CD4-positive, alpha-beta T cell (primary cell): ENCODE measurements at places on chromosomes 4 and X.

- no peak overlapping the region for H3K27ac ChIP-seq
- no peaks in the 10 kb centered on the region for H3K36me3 ChIP-seq
- H3K27me3 ChIP-seq = no peaks in the 10 kb centered on the region
- no peak for DNase-seq
- H3K4me1 ChIP-seq = peaks cover 6% of the 10 kb centered on the region
- H3K4me3 ChIP-seq = no peak overlapping the region
These were observed 34.0 kb upstream of the ENPP6 start for GRCh38 chr4:184251670-184251980.

GRCh38 chr4:99608417-99608816, 33.8 kb downstream of the MTTP start:
- H3K36me3 ChIP-seq = no peaks in the 10 kb centered on the region
- H3K4me1 ChIP-seq = no peaks in the 10 kb centered on the region
- H3K4me3 ChIP-seq = no peak overlapping the region
- H3K27ac ChIP-seq = no peak overlapping the region

GRCh38 chr4:4651811-4652755, 110.2 kb upstream of the STX18 start:
- no peak overlapping the region for H3K4me3 ChIP-seq
- no peaks in the 10 kb centered on the region for H3K36me3 ChIP-seq
- no peak overlapping the region for H3K27ac ChIP-seq
- DNase-seq = no peak
- no peaks in the 10 kb centered on the region for H3K4me1 ChIP-seq

DNA sequence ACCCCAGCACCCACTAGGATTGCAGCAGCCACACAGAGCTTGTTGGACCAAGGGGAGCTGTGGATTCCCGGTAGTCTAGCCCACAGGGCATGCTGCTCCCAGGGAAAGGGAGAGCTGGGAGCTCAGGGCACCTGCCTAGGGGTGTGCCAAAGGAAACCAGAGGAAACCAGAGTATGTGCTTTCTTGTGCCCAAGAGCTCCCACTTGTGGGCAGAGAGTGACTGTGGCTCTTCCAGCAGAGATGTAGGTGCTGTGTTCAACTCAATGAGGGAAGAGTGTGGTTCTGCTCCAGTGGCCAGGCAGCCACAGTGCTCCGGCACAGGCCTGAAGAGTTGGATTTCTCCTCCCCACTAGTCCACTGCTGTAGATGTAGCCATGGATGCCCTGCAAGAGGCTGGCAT, 1050.0 kb upstream of the INTU start:
- no peaks in the 10 kb centered on the region for H3K27me3 ChIP-seq
- no peaks in the 10 kb centered on the region for H3K4me1 ChIP-seq
- DNase-seq = no peak
- H3K36me3 ChIP-seq = no peaks in the 10 kb centered on the region
- H3K4me3 ChIP-seq = no peak overlapping the region

- H3K27me3 ChIP-seq = no peaks in the 10 kb centered on the region
- H3K4me1 ChIP-seq = no peaks in the 10 kb centered on the region
- H3K36me3 ChIP-seq = no peaks in the 10 kb centered on the region
- no peak overlapping the region for H3K27ac ChIP-seq
These were observed 187.7 kb downstream of the UNC5C start for GRCh38 chr4:95360906-95361695.

DNA sequence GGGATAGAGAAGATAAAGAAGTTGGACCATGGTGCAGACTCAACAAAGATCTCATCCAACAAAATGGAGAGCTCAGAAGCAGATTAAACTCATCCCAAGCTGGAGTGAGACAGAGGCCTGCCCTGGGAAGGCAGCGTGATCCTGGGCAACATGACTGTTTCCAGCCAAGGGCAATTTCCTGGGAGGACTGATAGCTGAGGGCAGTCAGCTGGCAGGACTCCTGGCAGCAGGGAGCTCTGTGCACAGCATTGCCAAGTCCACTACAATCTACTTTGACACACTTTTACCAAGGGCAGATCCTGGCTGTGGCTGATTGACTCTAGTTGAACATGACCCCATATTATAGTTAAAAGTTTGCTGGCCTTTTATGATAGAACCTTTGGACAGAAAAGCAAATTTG, 357.3 kb upstream of the RASGEF1B start:
- H3K4me1 ChIP-seq = no peaks in the 10 kb centered on the region
- no peaks in the 10 kb centered on the region for H3K36me3 ChIP-seq
- no peak overlapping the region for H3K27ac ChIP-seq
- DNase-seq = no peak

- no peak overlapping the region for H3K27ac ChIP-seq
- H3K4me1 ChIP-seq = no peaks in the 10 kb centered on the region
- no peaks in the 10 kb centered on the region for H3K36me3 ChIP-seq
- H3K4me3 ChIP-seq = no peak overlapping the region
- no peaks in the 10 kb centered on the region for H3K27me3 ChIP-seq
These were observed 39.0 kb upstream of the HGFAC start for GRCh38 chr4:3402491-3403347.

- H3K4me1 ChIP-seq = no peaks in the 10 kb centered on the region
- no peaks in the 10 kb centered on the region for H3K27me3 ChIP-seq
- H3K27ac ChIP-seq = peak overlapping the region; percentile 35
- no peaks in the 10 kb centered on the region for H3K36me3 ChIP-seq
- no peak overlapping the region for H3K4me3 ChIP-seq
These were observed 202.7 kb downstream of the OR13H1 start for GRCh38 chrX:131746491-131746968.

GRCh38 chr4:61596606-61597340, 396.6 kb downstream of the ADGRL3 start:
- H3K36me3 ChIP-seq = no peaks in the 10 kb centered on the region
- no peak overlapping the region for H3K4me3 ChIP-seq
- no peak for DNase-seq
- H3K27me3 ChIP-seq = no peaks in the 10 kb centered on the region

GRCh38 chrX:103279624-103280023, 3.1 kb upstream of the TCEAL5 start:
- no peak overlapping the region for H3K4me3 ChIP-seq
- H3K27ac ChIP-seq = no peak overlapping the region
- H3K4me1 ChIP-seq = peaks cover 6% of the 10 kb centered on the region
- H3K36me3 ChIP-seq = no peaks in the 10 kb centered on the region
- peaks cover 29% of the 10 kb centered on the region for H3K27me3 ChIP-seq

DNA sequence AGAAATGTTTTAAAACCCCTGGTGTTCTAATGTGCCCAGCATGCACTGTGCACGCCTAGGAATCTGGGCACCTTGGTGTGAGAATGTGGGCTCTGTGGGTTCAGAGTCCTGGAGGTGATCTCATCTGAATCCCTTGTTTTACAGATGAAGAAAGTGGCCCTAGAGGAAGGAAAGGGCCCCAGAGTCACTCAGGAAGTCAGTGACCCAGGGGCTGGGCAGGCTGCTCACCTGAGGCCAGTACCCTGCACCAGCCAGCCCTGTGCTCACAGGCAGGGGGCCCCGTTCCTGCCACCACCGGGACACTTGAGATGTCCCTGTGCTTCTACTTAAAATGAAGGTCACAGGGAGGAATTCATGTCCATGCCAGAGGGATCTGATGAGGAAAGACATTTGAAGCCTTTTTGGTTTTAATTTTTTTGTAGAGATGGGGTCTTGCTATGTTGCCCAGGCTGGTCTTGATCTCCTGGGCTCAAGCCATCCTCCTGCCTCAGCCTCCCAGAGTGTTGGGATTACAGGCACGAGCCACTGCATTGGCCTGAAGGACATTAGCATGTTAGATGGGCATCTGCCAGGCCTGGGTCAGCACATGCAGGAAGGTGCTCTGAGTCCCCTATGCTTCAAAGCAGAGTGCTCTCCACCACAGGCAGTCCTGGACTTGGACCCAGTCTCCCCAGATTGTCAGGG, 7.4 kb upstream of the S100P start:
- no peaks in the 10 kb centered on the region for H3K27me3 ChIP-seq
- H3K4me3 ChIP-seq = no peak overlapping the region
- peaks cover 67% of the 10 kb centered on the region for H3K4me1 ChIP-seq

DNA sequence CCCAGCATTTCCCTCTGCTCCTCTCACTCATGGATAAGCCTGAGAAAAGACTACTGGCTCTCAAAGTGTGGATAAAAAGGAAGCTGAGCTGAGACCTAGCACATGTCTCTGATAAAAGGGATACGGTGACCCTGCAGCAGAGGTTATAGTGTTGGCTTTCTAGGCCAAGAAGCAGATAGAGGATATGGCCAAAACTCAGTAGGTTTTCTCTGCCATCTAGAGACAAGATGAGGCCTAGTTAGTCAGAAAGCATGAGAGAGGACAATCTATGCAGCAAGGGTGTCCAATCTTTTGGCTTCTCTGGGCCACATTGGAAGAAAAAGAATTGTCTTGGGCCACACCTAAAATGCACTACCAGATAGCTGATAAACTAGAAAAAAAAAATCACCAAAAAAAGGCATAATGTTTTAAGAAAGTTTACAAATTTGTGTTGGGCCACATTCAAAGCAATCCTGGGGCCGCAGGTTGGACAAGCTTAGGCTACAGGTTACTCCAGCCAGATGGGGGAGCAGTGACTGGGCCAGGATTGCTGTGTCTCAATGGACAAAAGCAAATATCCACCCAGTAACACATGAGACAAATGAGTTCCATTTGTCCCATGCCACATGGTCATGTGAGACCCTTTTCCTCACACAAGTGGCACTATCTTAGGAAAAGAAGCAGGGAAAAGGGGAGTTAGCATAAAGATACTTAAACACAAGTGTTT, 411.4 kb downstream of the INPP4B start:
- no peaks in the 10 kb centered on the region for H3K4me1 ChIP-seq
- H3K27ac ChIP-seq = no peak overlapping the region
- H3K36me3 ChIP-seq = no peaks in the 10 kb centered on the region
- no peaks in the 10 kb centered on the region for H3K27me3 ChIP-seq

GRCh38 chrX:70044541-70045245, 5.0 kb downstream of the AWAT2 start:
- no peak overlapping the region for H3K4me3 ChIP-seq
- no peaks in the 10 kb centered on the region for H3K4me1 ChIP-seq
- no peaks in the 10 kb centered on the region for H3K36me3 ChIP-seq
- no peaks in the 10 kb centered on the region for H3K27me3 ChIP-seq
- no peak overlapping the region for H3K27ac ChIP-seq

DNA sequence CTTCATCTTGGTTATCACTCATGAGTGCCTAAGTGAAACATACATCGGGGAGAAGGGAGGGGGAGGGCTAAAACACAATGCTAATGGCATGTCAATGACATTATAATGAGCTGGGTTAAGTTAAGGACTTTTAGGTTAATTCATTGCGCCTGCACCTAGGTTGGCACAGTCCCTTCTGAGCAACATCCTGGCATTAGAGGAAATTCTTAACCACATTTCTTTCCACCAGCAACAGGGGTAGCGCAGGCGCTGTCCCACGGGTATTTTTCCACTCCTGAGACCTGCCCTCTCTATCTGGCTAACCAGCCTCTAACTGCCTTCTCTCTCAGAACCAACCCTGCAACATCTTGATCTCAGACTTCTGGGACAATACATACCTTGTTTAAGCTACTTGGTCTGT, 39.0 kb upstream of the PROM1 start:
- H3K27ac ChIP-seq = no peak overlapping the region
- H3K4me3 ChIP-seq = no peak overlapping the region
- peaks cover 18% of the 10 kb centered on the region for H3K4me1 ChIP-seq

DNA sequence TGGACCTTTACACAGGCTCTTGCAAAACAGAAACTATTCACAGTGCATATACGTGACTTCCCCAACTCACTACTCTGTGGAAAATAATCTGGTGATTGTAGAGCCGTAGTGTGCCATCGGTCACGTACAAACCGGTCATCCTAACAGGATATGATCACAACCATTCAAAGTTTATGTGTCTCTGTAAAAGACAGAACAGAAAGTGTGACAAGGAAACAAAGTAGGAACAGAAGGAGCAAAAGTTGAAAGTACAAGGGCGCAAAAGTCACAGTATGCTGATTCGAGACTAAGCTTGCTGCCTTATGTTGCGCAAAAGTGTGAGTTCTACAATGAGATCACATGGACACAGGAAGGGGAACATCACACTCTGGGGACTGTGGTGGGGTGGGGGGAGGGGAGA, 18.6 kb downstream of the MEPE start:
- peak; percentile 50 for DNase-seq
- no peaks in the 10 kb centered on the region for H3K4me1 ChIP-seq
- H3K36me3 ChIP-seq = no peaks in the 10 kb centered on the region
- H3K27ac ChIP-seq = no peak overlapping the region
- H3K4me3 ChIP-seq = no peak overlapping the region

GRCh38 chr4:133559987-133560386, 410.9 kb downstream of the PCDH10 start:
- H3K4me1 ChIP-seq = no peaks in the 10 kb centered on the region
- no peaks in the 10 kb centered on the region for H3K27me3 ChIP-seq
- no peak for DNase-seq
- no peak overlapping the region for H3K27ac ChIP-seq
- H3K36me3 ChIP-seq = no peaks in the 10 kb centered on the region

DNA sequence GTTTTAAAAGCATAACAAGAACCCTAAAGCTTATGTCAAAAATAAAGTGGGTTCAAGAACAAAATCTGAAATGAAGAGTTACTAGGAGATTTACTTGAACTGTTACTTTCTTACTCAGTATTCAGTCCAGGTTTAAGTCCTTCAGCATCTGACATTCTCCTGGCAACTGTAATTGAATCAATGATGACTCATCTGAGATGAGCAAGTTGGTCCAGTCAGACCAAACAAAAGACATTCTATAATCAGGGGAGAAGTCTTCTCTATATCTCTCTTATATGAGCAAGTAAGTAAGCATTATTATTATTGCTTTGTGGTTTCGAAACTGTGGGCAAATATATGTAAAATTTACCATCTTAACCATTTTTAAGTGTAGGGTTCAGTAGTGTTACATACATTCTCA, 34.6 kb downstream of the MAP9 start:
- DNase-seq = no peak
- H3K4me1 ChIP-seq = no peaks in the 10 kb centered on the region
- no peak overlapping the region for H3K4me3 ChIP-seq
- H3K27me3 ChIP-seq = no peaks in the 10 kb centered on the region
- no peaks in the 10 kb centered on the region for H3K36me3 ChIP-seq
- H3K27ac ChIP-seq = no peak overlapping the region

DNA sequence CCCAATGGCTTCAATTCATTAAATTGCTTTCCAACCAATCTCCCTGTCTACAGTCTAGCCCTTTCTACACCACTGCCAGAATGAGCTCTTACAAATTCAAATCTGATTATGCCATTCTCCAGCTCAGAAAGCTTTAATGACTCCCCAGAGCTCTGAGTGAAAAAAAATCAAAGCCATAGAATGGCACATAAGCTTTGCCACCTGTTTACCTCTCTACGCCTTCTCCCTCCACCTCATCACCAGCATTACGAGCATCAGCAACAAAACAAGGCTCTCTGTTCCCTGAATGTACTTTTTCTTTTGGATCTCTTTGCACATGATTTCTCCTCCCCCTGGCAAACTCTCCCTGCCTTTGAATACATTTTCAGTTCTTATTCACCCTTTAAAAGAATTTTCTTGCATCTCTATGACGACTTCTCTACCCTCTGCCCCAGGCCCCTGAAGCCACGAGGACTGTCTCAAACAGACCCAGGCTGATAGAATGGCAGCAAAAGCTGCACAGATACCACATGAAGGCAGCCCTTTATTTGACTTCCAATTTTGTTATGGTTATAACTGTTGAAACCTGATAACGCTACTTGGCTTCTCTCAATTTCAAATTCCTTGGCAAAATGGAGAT, 516.0 kb downstream of the PCDH7 start:
- no peaks in the 10 kb centered on the region for H3K36me3 ChIP-seq
- no peak for DNase-seq
- H3K27me3 ChIP-seq = no peaks in the 10 kb centered on the region
- H3K4me1 ChIP-seq = no peaks in the 10 kb centered on the region
- no peak overlapping the region for H3K27ac ChIP-seq

GRCh38 chr4:102153391-102153790, 191.9 kb downstream of the SLC39A8 start:
- no peak overlapping the region for H3K4me3 ChIP-seq
- no peak overlapping the region for H3K27ac ChIP-seq
- H3K27me3 ChIP-seq = no peaks in the 10 kb centered on the region

GRCh38 chrX:115949900-115950822, 220.4 kb upstream of the AGTR2 start:
- H3K36me3 ChIP-seq = no peaks in the 10 kb centered on the region
- no peak overlapping the region for H3K4me3 ChIP-seq
- no peaks in the 10 kb centered on the region for H3K4me1 ChIP-seq
